ENCODE measurements at places on chromosomes 16 and 17.

GRCh38 chr17:15963670-15964110, 18.8 kb downstream of the ADORA2B start:
- DNase-seq: no peak

DNA sequence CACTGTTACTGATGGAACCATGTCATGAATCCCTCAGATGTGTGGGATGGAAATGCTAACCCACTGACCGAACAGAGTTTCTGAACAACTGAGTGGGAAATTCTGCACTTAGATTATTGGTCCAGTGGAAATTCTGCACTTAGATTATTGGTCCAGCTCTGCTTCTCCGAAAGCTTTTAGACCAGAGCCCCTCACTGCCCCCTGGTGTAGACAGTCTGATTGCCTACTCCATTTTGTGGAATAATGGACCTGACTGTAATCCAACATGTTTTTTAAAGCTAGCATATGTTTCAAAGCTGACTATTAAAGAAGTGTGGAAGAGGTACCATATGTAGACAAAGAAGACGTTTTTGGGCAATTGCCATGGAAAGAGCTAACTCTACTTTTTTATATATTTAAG, 50.3 kb upstream of the TBX2 start:
- DNase-seq: no peak

DNA sequence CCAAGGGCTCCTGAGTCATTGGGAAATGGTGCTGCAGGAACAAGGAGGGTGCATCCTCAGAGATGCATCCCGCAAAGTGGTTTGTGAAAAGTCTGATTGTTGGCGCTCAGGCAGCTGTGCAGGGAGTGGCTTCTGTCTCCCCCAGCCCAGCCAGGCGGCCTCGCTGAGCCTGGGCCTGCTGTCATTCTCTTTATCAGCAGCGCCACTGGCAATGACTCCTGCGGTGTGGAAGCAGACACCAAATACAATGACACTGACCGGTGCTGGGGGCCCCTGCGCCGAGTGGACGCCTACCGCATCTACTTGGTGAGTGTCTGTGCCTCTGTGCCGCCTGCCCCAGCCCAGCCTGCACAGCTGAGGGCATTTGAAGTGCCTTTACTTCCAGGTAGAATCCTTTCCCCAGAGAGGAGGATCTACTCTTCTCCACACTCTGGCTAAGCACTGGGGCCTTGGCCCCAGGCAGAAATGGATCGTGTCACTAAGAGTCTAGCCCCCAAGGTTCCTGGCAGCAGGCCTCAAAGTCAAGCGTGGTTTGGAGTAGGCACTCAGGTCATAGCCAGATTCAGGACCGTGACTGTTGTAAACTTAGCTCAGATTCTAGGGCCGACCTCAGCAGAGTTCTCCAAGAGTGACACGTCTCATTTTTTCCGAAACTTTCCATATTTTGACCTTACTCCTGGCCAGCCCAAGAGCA, 19.3 kb upstream of the NAT9 start:
- DNase-seq: no peak

DNA sequence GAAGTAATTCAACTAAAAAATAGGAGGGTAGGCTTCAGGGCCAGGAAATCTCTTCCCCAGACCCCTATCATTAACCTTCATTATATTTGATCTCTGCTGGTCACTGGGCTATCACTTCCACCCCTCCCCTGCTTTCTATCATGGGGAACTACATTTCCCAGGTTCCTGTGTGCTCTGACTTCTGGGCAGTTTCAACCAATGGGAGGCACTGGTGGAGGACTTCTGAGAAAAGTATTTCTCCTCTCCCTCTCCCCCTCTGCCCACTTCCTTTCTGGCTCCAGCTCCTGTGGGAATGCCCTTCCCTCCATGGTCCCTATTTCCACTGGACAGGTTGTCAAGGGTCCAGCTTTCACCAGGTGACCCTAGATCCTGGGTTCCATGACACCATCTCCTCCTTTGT, 364.4 kb downstream of the C16orf95 start:
- no peak for DNase-seq

- DNase-seq: no peak
Measured at GRCh38 chr16:49127103-49127502, 154.5 kb downstream of the CBLN1 start.

DNA sequence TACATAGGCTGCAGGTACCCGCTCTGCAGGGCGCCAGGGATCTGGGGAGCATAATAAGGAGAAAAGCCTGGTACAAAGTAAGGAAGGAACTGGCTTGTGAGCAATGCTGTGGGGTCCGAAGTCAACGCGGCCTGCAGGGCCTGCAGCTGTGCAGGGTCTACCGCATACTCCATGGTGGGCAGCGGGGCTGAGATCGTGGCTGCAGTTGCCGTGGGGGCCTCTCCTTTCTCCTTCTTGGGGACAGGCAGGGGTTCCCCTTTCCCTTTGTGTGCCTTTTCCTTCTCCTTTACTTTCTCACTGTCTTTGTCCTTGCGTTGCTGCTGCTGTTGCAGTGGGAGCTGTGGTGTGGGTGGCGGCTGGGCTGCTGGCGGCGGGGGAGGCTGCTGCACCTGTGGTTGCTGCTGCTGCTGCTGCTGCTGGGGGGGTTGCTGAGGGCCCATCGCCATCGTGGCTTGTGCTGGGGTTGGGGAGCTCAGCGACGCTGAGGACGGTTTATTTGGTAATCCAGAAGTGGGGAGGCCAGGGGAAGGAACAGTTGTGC, 259.6 kb downstream of the ZFHX3 start:
- DNase-seq: no peak

DNA sequence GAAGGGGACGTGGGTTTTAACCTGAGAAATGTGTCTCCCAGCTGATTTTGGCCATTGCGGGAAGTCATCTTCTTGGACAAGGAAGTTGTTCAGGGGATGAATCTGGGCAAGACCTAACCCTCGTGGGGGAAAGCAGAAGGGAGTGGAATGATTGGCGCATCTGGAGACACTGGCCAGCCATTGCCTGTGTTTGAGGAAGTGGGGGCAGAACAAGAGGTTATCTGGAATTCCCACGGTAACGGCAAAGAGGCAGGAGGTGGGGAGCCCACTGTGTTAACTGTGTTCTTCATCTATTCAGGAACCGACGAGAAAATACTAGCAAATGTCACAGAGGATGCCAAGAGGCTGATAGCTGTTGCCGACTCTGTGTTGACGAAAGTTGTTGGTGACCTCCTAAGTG, 66.9 kb downstream of the RNF213 start:
- DNase-seq: no peak

DNA sequence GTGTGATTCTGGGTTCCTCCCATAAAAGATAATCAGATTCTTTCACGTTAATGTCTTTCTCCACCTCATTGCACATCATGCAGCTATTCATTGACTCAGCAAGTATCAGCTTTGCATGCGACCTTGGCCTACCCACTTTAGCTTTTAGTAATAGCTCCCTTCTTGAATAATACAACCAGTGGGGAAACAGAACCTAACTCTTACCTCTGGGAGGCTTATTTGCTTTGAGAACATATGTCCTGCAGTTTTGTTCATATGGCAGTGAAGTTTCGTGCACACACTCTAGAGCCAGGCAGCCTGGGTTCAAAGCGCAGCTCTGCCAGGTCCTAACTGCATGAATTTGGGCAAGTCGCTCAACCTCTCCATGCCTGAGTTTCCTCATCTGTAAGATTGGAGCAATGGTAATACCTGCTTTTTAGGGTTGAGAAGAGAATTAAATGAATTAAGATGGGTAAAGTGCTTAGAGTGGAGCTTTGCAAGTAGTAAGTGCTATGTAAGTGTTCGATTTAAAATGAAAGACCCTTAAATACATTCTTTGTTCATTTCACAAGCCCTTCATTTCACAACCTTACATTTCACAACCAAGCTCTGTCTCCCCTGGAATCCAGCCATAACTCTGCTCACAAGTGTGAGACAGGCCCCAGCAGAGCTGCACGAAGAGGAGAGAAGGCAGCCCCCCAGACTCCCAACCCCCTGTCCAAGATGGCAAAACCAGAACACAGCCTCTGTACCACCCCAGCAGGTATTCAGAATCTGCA, 29.3 kb downstream of the MAPT start:
- no peak for DNase-seq
